T-helper 1 cell (primary cell): ENCODE measurements at places on chromosomes 3 and 15.

DNA sequence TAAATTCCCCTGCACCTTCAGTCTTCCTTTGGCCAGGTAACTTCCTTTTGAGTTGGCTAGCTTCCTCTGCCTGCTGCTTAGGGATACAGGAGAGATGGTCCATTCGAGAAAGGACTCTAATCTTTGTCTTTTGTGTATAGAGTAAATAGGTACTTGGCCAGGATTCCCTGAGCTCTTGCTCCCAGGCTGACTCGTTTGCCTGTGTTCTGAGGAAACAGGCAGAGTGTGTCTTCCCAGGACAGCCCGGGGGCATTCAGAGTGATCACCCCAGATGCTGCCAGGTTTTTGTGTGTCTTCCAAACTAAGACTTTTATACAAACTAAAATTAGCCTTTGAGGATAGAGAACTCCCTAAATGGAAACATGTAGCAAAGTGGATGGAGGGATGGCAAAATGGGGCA lies 39.5 kb downstream of the TMEM108 start:
- no peak for DNase-seq

DNA sequence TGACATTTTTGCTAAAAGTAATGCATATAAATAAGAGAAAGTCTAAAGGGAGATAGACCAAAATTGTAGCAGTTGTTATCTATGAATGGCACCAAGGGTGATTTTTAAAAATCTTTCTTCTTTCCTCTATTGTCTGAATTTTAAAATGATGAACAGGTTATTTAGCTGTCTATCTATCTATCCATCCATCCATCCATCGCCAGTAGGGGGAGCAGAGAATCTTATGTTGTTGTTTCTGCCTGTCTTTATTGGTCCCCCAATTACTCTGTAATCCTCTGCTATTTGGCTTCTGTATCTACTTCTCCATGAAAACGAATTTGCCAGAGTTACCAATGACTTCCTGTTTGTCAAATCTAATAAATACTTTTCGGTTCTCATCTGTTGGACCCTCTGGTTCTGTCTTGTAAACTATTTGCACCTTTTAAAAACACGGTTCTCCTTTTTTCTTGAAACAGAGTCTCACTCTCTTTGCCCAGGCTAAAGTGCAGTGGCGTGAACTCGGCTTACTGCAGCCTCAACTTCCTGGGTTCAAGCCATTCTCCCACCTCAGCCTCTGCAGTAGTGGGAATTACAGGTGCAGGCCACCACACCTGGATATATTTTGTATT lies 86.0 kb downstream of the ECT2 start:
- no peak for DNase-seq

GRCh38 chr15:45790325-45790943 lies 155.6 kb downstream of the SQOR start:
- DNase-seq = no peak

DNA sequence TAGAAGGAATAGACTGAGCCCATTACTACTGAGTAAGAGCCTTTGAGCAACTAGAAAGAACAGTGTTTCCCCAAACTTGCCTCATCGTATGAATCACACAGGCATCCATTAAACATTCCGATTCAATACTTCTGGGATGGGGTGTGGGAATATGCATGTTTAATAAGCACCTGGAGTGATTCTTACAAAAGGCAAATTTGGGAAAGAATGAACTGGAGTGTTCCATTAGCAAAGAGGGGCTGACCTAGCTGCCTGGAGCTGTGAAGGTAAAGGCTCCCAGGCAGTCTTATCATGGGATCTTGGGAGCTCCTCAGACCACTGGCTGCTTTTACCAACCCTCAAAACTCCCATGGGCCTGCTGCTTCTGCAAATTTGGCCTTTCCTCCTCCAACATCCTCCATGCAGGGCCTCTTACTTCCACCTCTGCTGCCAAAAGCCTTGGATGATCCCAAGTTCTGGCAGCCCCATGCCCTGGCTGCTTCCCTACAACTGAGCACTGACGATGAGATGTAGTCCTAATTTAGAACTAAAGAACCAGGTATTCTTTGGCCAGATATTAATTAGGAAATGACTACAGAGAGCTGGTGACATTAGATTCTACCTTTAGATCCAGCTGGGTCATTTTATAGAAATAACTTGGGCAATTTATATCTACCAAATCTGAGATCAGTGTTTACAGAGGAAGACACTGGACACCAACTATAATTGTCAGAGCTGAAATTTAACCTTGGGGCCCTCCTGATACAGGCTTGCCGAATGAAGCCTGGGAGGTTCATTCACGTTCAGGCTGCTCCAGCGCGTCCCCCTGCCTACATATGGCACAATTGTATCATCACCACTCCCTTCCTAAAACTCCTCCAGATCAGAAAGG lies 11.2 kb upstream of the HOMER2 start:
- no peak for DNase-seq

GRCh38 chr15:71603379-71603778 lies 207.0 kb upstream of the NR2E3 start:
- DNase-seq = no peak

DNA sequence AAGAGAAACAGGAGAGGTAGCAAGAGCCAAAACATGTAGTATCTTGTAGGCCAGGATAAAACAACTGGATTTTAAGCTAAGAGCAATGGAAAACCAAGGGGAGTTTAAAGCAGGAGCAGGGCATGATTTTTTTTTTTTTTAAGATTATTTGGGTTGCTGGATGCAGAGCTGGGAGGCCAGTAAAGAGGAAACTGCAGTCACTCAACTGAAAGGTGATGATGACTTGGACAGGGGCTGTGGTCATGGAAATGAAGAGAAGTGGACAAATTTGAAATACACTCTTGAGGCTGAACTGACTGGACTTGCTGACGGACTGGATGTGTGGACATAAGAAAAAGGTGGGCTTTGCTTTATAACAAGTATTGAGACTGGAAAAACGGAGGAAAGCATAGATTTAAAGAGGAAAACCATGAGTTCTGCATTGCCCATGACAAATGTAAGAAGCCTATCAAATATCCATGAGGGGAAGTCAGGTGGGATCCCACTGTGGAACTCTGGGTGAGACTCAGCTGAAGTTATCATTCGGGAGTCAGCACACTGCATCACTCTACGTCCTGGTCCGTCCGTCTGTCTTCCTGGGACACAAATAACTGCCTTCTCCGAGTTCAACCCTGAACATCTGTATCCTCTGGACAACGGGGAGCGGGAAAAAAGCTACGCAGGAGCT lies 688 bp downstream of the XPC start:
- no peak for DNase-seq

- no peak for DNase-seq
Measured at GRCh38 chr3:57877116-57877515, 121.0 kb downstream of the SLMAP start.

DNA sequence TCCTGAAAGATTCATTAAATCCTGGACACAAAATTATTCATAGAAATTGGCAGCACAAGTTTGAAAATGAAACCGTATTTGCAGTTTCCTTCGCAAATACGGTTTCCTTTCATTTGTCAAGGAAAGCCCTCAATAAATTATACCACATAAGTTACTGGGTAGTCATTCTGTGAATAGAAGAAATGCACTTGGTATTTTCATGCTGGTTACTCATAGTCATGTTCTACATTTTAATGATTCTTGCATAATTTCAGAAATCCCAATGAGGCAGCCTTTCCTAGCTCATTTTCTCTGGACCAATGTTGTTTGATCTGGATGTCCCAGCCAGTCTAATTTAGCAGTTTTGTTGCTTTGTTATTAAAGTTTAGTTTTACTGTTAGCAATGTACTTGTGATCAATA lies 43.2 kb downstream of the MINAR1 start:
- DNase-seq = no peak

DNA sequence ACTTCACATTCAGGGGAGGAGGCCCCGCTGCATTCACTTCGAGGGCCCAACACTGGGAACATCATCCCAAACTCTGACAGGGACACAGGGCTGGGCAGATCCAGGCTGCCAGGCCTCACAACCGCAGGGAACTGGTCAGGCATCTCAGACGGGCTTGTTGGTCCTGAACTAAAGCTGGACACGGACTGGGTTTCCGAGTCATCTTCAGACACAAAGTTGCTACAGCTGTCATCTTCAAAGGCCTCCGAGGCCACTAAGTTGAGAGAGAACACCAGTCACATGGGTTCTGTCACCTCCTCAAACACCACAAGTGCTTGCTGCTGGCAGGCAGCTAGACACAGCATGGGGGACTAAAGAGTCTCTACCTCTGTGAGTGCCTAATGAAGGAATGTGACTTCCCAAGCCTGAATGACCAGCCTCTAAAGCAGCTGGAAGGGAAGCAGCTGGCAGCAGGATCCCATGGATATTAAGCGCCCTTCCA lies 50.9 kb downstream of the CAPN7 start:
- DNase-seq = no peak

DNA sequence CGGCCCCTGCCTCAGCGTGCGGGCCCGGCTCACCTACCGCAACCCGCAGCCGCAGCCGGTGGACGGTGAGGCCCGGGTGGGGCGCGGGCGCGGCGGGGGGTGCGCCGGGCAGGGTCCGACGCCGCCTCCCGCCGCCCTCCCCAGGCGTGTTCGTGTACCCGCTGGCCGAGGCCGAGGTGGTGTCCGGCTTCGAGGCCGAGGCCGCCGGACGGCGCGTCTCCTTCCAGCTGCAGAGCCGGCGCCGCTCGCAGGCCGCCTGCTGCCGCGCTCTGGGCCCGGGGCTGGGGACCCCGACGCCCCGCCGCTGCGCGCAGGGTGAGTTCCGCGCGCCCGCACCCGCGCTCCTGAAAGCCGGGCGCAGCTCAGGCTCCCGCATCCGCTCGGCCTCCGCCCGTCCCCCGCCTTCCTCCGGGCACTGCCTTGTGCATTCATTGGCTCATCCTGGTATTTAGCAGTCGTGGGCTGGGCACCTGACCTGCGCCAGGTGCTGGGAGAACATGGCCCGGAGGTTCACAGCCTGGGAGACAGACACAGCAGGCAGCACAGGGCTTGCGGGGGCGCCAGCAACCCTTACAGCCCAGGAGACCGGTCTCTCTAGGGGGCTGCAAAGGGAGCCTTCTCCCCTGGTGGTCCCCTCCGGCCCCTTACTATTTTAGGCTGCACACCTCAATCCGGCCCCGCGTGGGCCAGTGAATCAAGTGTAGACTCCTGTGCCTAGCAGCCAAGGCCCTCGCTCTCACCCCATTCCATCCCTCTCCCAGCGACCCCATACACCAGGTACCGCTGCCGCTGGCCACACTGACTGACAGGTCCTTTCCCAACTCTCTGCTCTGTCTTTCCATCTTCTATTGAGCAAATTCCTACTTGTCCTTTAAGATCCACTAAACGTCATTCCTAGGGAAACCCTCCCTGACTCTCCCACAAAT lies 1.5 kb downstream of the VWA5B2 start:
- no peak for DNase-seq

GRCh38 chr3:128473180-128473519 lies 6.5 kb upstream of the DNAJB8 start:
- DNase-seq = no peak

- DNase-seq = no peak
Measured at GRCh38 chr15:42152196-42152920, 4.1 kb downstream of the PLA2G4F start.
